ENCODE measurements at places on chromosomes 3 and 15.

DNA sequence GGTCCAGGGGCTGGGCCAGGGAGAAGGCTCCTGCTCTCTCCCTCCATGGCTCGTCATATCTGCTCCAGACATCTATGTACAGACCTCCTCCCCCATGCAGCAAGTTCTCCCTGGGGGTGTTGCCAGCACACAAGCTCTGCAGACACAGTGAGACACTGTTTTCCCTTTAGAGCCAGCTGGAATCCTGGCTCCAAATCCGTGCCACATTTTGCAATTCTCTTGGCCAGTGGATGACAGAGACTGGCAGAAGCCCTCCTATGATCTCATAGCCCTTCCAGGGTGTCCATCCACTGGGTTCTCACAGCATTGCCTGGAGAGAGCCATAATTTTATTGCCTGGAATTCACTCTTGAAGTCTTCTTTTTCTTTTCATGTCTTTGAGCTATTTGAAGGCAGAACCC lies 203.9 kb downstream of the TLE3 start:
- DNase-seq, result no peak

- no peak for DNase-seq
Observed at GRCh38 chr3:169421182-169421581, 242.3 kb downstream of the MECOM start.

DNA sequence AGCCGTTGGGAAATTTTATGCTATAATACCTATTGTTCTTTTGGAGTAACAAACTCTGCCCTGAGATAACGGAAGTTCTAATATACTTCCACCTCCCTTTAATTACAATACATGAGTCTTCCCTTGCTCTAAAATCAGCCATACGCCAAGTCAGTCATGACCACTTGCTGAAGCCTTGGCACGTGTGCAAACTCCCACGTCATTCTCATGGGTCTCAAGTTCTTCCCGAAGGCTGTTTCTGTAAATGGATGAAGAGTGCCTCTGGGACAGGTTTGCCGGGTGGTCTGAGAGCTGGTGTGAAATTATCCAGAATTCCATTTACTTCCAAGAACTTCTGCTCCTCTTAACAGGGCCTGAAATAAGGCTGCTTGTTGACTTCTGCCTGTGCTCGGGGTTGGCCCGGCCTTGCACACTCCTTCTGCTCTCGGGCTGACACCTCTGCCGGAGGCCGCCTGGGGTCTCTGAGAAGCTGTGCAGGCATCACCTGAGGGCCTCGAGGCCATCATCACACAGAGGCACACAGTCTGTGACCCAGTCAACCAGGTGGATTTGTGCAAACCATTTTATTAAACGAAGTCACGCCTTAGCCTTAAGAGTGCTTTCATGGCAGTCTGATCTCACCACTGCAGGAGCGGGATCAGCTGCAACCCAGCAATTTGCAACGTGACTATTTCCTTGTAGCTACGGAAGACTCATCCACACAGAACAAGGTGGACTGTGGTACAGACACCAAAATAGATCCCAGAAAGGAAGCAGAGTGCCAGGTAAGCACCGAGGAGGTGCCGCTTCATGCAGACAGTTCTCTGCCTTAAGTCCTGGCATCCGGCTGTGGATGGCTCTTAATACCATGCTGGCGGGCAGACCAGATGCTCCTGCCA lies 120.1 kb downstream of the ADAMTS17 start:
- DNase-seq, result no peak

GRCh38 chr15:55484917-55485672 lies 22.9 kb downstream of the DNAAF4 start:
- no peak for DNase-seq

GRCh38 chr3:88589138-88589537 lies 439.4 kb downstream of the C3orf38 start:
- DNase-seq, result no peak

DNA sequence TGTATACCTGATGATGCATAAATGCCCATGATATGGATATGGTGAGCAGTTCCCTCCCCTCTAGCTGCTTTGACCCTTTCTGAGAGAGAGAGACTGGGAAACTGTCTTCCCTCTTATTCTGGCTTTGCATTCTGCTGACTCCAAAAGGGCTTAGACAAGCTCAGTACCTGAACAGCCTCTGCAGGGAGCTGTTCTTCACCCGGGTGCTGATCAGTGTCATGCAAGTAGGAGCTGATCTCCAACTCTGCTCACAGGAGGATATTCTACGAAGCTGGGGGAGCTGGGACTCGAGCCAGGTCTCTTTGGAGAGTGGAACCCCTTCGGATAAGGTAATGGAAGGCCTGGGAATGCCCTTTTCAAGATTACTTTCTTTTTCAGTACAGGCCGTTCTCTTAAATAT lies 237.1 kb downstream of the RYR3 start:
- DNase-seq, result peak; percentile 35

DNA sequence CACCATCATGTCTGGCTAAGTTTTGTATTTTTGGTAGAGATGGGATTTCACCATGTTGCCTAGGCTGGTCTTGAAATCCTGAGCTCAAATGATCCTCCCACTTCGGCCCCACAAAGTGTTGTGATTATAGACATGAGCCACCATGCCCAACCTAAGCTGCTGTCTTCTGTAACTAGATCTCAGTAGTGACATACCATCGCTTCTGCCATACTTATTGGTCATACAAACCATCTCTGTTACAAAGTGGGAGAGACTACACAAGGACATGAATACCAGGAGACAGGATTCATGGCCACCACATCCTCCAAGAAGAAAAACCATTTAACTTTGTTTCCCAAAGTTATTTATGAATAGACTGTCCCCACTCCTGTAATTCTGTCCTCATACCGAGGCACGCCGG lies 81.3 kb downstream of the SMAD6 start:
- DNase-seq, result no peak

- DNase-seq, result no peak
Observed at GRCh38 chr3:197599089-197599765, 43.5 kb upstream of the BDH1 start.

DNA sequence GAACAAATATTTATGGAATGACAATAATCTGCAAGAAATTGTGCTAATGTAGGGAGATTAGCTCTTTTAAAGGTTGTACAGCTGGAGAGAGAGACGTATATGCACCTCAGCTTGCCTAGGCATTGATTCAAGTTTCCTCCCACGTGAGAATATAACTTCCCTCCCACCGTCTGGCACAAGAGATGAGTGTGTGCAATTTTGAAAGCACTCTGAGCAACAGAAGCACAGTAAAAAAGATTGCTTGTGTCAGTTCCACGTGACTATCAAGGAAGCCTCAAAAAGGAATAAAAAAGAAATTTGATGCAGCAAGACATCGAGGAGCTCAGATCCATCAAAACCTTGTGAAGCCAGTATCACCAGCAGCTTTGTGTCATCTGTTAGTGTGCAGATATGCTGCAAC lies 435.3 kb downstream of the TUSC7 start:
- peak; percentile 77 for DNase-seq

DNA sequence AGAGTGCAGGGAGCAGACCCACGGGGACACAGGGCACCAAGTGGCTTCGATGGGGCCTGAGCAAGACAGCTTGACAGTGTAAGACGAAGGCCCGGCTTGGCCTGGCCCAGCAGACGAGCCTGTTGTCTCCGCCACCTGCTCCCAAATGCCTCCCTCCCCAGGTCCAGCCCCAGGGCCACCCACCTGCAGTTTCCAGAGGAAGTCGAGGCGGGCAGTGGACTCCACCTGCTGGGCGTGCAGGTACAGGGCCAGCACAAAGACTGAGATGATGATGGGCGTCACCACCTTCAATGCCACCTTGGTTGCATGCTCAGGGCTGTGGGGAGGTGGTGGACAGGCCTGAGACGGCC lies 94.1 kb downstream of the SEC22A start:
- DNase-seq, result no peak

DNA sequence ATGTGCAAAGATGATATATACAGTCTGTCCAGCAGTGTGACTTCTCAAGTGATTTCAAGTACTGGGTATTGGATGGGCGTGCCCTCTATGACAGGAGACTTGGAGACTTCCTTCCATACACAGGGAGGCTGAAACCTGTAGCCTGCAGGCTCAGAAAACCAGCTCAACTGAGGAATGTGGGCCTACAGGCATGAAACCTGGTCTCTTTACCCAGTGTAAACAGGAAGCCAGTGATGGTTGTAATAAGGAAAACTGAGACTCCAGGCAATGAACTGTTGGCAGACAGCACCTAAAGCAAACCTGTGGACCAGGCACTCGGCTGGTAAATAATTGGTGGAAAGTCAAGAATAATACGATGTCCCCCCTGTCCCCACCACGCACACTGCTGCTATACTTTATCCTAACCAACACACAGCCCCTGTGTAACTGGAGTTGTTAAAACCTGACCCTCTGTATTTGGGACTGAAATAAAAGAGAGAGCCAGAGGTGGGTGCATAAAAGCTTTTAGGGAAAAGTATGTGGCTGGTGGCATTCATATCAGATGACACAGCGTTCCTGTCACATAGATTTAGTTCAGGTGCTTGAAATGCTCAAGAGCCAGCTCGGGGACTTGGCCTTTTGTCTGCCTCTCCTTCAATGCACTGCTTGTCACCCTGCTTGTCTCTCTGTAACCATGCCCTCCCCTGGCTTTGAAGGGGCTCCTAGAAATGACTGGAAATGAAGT lies 144.7 kb downstream of the TPRG1 start:
- no peak for DNase-seq

All from caudate nucleus (tissue), 63 donors.